ENCODE measurements at places on chromosomes 16 and 17.

GRCh38 chr16:75114179-75114945 is 2.2 kb downstream of the LDHD start:
- DNase-seq, result no peak

GRCh38 chr16:28977703-28978662 is 3.4 kb downstream of the SPNS1 start:
- DNase-seq, result no peak

GRCh38 chr16:27359615-27360014 is 42.4 kb upstream of the IL21R start:
- no peak for DNase-seq

GRCh38 chr16:58035356-58036170 is 10.0 kb downstream of the MMP15 start:
- DNase-seq, result no peak

GRCh38 chr16:7167626-7168025 is 165.0 kb upstream of the RBFOX1 start:
- DNase-seq, result no peak

DNA sequence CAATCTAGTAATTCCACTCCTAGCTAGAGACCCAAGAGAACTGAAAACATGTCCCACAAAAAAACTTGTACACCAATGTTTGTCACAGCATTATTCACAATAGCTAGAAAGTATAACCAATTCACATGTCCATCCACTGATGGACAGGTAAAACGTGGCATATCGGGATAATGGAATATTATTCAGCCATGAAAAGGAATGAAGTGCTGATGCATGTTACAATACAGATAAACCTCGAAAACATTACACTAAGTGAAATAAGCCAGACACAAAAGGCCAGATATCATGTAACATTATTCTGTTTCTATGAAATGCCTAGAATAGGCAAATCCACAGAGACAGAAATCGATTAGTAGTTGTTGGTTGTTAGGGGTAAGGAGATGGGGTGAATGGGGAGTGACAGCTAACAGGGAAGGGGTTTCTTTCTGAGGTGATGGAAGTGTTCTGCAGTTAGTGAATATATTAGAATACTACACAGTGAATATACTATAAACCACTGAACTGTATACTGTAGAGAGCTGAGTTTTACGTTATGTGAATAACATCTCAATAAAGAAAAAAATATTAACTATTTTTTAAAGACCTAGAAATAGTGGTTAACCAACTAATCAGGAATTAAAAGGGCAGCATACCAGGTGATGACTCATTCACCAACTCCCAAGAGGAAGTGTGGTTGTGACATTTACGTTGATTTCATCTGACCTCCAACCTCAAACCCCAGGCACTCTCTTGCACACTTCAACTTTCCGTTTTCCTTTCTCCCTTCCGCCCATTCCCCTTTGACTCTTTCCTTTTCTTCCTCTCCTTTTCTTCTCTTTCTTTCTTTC is 48.6 kb downstream of the GAS7 start:
- no peak for DNase-seq

DNA sequence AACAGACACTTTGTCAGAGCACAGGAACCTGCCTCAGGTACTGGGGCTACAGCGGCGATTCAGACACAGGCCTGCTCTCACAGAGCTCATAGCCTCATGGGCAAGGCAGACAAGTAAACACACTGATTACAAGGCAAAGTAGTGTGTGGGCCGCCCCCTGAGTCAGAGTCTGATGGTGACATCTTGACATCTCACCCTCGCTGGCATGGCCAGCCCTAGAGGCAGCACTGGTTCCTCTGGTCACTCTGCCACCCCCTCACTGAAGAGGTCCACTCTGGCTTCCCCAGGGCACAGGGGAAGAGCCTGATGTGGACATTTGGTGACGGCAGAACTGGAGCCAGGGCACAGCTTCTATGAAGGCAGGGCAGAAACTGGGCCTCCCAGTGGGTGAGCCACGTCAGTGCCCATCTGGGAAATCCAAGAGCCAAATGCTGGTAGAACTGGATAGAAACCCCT is 32.9 kb upstream of the TOB1 start:
- no peak for DNase-seq

- no peak for DNase-seq
Measured at GRCh38 chr16:21336231-21336630, 58.1 kb upstream of the CRYM start.

GRCh38 chr17:76481071-76481655 is 13.8 kb downstream of the AANAT start:
- DNase-seq, result no peak

DNA sequence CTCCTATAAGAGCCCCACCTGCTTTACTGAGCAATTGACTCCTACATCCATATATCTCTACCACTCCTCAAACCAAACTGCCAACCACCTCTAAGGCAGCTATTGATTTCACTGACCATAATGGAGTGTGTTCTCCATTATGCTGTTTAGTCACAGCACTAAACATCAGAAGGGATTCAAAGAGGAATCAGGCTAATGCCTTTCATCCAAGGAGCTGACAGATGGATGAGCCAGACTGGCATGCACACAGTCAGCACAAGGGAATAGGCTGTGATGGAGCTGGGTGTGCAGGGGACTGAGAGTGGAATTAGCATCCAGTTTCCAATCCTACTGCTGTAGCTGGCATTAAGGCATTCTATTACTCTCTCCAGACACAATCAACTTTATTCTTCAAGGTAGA is 88.7 kb upstream of the CCL2 start:
- no peak for DNase-seq

DNA sequence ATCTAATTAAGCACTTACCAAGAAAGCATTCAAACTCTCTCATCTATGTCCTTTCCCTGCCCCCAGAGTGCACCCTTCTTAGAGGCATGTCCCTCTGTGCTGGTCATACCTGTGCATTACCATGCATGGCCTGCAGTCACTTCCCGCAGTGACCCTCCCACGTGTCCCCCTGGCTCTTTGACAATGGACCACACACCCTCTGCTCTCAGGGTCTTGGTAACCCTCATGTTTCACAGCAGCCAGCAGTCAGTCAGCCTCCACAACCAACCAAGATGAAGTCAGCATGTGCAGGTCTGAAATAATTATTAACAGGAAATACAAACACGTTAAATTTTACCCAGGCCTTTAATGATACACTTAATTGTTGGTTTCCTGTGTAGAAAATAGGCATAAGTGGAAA is 10.1 kb downstream of the KRT33A start:
- DNase-seq, result no peak

DNA sequence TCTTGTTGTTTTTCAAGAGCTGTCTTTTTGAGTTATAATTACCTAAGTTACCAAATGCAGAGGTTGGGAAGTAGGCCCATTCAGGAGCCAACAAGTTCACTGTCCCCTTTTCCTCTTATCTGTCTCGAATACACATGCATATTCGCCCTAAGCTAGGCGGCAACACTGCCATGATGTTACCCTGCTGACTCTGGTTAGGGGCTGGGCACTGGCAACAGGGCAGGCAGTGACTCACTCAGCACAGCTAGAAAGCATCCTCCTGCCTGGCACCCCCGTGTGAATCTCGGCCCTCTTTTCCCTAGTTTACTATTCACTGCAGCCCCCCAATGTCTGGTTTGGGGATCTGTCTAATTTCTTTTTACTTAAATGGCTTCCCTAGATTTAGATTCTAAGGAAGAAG is 13.8 kb downstream of the DBF4B start:
- no peak for DNase-seq

DNA sequence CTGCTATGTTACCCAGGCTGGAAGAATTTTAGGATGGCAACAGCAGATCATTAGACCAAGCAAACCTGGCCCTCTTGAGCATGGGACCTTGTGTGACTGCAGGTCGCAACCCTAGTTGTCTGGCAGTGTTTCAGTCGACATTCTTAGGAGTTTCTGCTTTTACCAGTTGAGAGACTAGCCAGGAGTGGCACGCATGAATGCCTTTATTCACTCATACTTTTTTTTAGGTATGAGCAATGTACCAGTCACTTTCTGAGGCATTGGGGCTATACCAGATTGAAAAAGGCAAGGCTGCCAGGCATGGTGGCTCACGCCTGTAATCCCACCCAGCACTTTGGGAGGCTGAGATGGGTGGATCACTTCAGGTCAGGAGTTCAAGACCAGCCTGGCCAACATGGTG is 28.2 kb upstream of the HAS3 start:
- DNase-seq, result no peak

DNA sequence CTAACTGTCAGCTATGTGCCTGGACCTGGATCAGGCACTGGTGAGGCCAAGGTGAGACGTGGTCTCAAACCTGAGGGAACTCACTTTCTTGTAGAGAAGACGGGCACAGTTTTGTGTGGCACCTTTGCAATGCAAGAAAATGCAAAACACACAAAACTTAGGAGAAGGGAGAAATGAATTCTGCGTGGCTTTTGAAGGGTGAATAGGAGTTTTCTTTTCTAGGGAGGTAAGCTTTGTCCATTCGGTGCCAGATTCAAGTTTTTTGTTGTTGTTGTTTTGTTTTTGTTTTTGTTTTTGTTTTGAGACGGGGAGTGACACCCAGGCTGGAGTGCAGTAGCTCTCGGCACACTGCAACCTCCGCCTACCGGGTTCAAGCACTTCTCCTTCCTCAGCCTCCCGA is 1.4 kb downstream of the TOM1L1 start:
- DNase-seq, result no peak

- DNase-seq, result peak; percentile 25
Measured at GRCh38 chr16:73092236-73092781, 44.4 kb upstream of the ZFHX3 start.

DNA sequence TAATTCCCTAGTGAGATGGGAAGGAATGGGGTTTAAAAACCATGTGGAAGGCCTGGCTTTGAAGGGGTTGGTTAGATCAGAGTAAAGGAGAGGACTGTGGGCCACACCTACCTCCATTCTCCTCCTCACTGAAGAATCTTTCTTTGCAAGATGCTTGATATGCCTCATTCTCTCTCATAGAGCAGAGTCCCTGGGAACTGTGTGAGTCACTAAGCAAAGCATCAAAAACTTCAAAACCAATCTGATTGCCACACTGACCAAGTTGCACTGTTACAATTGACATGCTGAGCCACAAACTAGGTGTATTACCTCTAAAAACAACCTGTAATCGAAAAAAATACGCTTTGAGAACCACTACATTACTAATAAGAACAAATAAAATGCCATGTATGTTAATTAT is 2.0 kb downstream of the TUBD1 start:
- no peak for DNase-seq

- DNase-seq, result no peak
Measured at GRCh38 chr17:7888184-7888920, at the start of gene CHD3. CHD3 (plus strand) TSS chr17:7888789; CDS start chr17:7889001, 212 bp downstream.

DNA sequence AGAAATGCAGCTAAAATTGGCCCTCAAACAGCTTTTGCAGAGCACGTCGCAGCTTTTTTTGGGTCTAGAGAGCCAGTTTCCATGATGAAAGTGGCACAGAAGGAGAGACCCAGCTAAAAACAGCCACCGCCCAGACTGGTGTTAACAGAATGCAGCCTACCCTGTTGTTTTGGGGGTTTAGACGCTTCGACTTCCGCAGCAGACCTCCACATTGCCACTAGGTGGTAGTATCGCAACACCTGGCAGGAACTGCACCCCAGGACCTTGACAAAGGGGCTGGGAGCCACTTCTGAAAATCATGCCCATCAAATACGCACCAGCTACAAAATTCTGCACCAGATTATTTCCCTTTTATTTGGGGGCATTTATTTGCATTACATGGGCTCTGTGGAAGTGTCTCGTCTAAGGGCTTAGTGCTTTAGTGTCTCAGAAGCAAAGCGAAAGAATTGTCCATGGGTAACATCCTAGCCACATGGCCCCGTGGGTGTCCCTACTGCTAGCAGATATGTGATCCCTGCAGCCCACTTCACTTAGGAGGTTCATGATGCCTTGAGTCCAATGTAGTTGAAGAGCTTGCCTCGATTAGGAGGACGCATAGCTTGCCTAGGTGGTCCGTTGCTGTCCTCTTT is 167.1 kb downstream of the HAPSTR1 start:
- peak; percentile 56 for DNase-seq

DNA sequence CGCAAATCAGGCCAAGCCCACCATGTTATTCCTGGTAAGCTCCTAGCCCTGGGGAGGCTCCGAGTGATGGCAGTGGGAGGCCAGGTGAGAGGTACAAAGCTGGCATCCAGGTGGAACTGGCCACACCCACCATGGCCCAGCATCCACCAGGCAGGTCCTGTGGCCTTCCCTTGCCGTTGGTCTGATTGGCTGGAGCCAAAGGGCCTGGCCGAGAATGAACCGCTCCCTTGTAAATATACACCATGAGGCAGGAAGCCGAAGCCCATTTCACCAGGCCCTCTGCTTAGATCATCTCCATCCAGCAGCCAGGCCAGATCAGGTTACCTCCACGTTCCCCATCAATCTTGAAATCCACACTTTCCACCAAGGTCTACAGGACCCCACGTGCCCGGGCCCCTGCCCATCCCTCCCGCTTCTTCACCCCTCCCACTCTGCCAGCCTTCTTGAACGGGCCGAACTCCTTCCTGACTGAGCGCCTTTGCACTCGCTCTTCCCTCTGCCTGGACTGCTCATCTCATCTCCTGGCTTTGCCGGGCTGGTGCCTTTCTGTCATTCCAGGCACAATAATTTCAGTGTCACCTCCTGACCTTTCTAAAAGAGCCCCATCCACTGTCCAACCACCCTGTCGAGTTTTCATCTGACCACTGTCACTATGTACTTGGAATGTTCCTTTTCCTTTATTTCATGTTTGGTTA is 5.8 kb downstream of the SOCS1 start:
- no peak for DNase-seq

GRCh38 chr17:58322581-58323185 is 5.9 kb downstream of the TSPOAP1 start:
- no peak for DNase-seq

- DNase-seq, result peak; percentile 88
Measured at GRCh38 chr17:412211-413015, 59.8 kb upstream of the RPH3AL start.

DNA sequence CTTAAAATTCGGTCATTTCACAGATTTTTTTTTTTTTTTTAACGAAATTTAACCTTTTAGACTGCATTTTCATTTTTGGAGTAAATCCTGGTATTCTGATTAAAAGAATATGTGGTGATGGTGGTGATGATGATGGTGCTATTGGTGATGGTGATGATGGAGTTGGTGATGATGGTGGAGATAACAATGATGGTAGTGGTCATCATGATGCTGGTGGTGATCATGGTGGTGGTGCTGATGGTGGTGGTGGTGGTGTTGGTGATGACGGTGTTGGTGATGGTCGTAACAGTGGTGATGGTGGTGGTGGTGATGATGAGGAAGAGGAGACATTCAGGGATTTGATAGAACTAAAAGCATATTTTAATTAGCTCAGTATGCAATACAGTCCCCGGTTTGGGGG is 84.0 kb downstream of the TNRC6C start:
- DNase-seq, result no peak

DNA sequence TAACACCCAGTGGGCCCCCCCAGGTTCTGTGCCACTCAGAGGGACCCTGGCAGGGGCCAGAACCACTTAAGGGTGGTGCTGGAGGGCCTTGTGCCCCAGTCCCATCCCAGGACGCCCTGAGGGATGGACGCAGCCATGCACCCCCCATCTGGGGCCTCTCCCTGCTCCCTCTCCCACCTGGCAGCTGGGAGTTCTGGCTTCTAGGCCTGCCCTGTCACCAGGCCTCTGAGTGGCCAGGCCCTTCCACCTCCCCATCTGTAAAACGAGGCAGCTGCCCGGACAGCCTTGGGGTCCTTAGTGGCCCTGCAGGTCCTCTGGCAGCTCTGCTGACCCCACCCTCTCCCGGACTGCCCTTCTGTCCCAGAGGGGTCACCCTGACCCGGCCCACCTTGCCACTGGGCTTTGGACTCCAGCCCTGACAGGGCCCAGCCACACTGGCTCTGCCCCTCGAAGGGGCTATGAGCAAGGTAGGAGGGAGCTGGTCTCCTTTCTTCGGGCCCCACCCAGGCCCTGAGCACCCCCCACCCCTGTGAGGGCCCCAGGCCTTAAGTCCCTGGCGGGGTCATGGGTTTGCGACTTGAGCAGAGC is 12.3 kb downstream of the PAM16 start:
- no peak for DNase-seq
